Activated naive CD4-positive, alpha-beta T cell (primary cell): ENCODE measurements at places on chromosomes 3 and 15.

- DNase-seq = no peak
These were observed 25.5 kb downstream of the RLBP1 start for GRCh38 chr15:89195836-89196235.

- DNase-seq = no peak
These were observed 365.7 kb downstream of the CTNNB1 start for GRCh38 chr3:41565003-41565402.

- no peak for DNase-seq
These were observed 33.0 kb downstream of the HES1 start for GRCh38 chr3:194168994-194169393.

GRCh38 chr3:43379343-43379742 is 93.0 kb downstream of the SNRK start:
- DNase-seq = no peak

DNA sequence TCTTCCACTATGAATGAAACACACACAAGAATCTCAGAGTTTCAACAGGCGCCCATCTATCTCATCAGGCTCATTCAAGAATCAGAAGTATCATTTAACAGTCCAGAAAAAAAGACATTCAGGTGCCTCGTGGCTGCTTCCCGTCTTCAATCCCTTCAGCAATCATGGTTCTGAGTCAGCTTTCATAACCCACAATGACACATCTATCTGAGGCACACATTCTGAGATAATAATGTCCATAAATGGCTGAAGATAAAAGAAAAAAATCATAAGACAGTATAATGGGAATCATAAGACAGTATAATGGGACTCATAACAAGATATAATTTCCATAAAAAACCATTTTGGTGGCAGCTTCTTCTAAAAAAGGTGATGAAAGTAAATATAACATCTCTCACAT is 52.4 kb downstream of the TNIK start:
- DNase-seq = no peak

- DNase-seq = no peak
These were observed 223.0 kb downstream of the EBLN2 start for GRCh38 chr3:73284472-73284871.

DNA sequence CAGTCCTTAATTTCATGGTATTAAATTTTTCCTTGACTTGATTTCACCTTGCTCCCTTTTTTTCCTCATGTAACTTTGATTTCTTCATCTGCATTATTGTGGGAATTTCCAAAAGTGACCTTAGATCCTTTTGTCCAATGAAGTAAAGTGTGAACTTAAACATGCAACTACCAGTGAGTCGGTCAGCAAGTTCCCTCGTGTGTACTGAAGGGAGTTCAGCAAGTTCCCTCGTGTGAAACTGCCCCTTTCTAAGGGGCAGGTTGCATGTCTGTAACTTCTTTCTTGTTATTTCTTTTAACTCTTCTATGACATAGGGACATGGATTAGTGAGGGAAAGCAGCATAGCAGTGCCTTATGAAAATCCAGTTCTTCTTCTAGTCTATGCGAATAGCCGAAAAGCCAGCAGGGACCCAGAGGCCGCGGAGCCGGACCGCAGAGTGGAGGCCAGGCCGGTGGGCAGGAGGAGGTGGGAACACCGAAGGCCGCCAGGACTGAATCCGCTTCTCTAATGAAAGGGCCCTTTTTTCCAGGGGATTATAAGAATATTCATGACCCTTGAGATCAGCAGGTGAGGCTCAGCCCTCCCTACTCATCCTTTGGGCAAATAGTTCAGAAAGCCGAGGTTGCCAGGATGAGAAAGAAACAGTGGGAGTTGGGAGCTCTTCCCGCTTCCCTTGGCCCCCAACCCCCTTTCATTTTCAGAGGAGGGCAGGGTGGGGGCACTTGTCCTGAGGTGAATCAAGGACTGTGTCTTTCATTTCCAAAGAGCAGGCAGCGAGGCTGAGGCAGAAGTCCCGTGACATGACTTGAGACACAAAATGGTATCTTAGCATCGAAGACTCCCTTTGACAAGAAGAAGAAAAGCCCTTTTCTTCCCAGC is 117.5 kb downstream of the OPA1 start:
- DNase-seq = no peak

DNA sequence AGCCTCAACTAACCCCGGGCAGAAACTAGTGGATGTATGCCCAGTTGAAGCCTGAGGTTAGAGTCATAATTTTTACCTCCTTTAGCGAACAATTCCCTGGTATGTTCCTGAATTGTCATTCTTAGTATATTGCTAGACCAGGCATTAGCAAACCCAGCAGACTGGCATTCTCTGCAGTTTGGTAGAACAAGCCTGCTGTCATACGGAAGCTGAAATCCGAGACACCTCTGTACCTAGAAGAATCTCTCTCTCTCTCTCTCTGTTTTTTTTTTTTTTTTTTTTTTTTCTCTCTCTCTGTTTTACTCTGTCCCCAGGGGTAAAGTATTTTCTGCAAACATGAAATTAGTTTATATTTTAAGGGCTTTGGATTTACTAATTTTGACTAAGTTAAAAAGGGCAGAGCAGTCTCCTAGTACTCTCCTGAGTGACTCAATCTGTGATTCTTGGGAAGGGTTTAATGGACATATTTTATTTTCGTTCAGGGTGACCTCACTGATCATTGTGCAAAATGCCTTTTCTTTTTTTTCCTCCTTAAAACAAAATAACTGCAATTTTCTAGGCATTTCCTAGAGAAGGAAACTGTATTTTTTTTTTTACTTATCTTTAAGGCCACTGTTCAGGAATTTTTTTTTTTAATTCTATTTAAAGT is 133.6 kb upstream of the ICE2 start:
- DNase-seq = no peak

- no peak for DNase-seq
These were observed 93.4 kb downstream of the WDR76 start for GRCh38 chr15:43920254-43920600.

DNA sequence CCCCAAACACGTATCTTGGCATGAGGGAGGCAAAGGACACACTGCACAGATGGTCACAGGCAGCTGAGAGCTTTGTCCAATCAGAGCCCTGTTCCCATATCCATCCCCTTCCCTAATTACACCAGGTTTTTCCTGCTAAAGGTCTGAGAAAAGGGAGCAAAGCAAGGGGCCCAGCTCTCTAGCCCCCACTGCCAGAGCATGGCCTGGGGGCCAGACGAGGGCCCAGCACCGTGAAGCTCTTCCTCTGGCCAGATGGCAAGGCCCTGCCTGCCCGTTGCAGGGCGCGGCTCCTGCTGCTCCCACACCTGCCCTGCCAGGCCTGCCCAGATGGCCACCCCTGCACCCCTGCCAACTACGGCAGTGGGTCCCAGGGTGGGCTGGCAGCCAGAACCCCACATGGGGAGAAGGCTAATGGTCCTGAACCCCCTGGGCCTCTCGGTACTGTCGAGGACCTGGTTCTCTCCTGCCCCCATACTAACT is 3.2 kb downstream of the SHF start:
- DNase-seq = no peak

- DNase-seq = no peak
These were observed 7.8 kb upstream of the STAC start for GRCh38 chr3:36372534-36372935.

DNA sequence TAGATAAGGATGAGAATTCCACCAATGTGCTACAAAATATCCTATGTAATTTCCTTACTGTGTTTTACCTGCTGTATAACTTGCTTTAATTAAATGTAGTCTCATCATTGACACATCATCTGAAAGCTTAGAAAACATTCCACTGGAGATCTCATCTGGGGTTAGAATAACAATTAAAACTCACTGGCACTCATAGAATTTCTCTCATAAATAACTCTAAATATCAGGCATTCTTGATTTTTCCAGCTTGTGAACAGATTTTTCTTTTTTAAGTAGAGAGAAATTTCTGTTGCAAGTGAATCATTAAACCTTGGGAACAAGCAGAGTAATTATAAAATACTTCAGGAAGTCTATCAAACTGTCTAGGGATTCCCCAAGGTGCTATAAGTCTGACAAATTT is 843.8 kb downstream of the NAALADL2 start:
- no peak for DNase-seq

DNA sequence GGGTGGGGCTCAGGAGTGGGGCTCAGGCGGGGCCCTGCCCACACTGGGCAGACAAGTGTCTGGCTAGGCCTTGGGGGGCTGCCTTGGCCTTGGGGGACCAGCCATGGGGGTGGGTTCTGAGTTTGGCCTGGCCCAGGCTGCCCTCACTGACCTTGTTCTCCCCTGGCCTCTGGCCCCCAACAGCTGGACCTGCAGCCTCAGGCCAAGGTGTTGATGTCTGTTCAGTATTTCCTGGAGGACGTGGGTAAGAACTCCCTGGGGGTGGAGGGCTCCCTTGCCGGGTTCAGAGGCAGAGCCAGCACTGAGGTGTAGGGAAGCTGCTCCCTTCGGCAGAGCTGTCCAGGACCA is 20.0 kb downstream of the PRKCD start:
- no peak for DNase-seq

- DNase-seq = no peak
These were observed 7.0 kb downstream of the TTC21A start for GRCh38 chr3:39114456-39114855.

- no peak for DNase-seq
These were observed 146.9 kb upstream of the EIF1B start for GRCh38 chr3:40162616-40163015.

DNA sequence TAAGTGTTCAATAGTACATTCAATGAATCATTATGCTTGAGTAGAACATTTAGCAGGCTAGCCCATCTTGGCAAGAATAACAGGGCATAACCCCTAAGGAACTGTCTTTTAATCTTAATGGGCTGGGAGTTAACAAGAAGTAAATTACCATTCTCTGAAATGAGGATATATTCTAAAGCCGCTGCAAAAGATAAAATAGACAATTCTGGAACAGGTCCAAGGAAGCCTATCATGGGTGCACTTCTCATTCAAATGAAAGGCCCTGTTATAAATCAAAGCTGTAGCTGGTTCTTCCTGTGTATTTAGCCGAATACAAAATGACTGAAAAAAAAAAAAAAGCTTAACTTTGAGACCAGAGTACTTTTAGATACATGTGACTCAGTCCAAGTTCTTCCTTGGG is 15.6 kb downstream of the MTHFS start:
- no peak for DNase-seq

DNA sequence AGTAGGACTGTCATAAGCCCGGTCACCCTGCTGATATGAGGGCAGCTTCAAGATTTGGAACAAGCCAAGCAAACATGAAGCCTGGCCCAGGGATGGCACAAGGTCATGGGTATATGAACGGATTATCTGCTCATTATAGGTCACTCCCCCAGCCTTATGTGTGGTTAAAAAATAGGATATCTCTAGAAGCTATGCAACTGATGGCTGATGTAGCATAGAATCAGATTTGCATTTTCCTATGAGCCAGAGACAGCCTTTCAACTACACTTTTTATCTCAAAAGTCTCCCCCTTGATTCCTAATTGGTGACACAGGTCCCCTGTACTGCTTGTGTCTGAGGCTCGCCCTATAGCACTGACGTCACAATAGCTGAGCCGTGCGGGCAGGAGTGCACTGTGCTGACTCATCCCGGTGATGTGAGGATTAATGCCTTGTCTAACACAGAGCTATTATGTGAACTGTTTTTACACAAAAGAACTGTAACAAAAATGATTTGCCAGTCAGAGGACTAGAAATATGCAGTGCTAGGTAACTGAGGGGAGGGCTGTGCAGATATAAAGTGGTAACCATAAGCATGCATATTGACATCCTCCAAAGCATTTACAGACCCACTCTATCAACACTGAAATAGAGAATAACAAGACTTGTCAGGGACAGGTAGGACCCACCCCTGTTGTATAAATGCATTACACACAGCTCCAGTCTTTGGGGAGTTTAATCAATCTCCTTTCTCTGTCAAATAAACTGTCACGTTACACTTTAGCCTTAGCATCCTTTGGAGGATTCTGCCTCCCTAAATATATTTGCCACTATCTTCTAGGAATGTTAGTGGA is 204.9 kb downstream of the TIGIT start:
- no peak for DNase-seq

DNA sequence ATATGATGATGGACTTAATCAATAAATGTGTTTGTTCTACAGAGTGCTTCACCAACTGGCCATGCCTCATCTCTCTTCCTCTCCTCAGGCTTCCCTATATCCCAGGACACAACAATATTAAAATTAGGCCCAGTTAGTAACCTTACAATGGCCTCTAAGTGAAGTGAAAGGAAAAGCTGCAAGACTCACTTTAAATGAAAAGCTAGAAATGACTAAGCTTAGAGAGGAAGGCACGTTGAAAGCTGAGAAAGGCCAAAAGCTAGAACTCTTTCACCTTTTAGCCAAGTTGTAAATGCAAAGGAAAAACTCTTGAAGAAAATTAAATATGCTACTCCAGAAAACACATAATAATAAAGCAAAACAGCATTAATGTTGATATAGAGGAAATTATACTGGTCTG is 1010.3 kb downstream of the NAALADL2 start:
- no peak for DNase-seq

DNA sequence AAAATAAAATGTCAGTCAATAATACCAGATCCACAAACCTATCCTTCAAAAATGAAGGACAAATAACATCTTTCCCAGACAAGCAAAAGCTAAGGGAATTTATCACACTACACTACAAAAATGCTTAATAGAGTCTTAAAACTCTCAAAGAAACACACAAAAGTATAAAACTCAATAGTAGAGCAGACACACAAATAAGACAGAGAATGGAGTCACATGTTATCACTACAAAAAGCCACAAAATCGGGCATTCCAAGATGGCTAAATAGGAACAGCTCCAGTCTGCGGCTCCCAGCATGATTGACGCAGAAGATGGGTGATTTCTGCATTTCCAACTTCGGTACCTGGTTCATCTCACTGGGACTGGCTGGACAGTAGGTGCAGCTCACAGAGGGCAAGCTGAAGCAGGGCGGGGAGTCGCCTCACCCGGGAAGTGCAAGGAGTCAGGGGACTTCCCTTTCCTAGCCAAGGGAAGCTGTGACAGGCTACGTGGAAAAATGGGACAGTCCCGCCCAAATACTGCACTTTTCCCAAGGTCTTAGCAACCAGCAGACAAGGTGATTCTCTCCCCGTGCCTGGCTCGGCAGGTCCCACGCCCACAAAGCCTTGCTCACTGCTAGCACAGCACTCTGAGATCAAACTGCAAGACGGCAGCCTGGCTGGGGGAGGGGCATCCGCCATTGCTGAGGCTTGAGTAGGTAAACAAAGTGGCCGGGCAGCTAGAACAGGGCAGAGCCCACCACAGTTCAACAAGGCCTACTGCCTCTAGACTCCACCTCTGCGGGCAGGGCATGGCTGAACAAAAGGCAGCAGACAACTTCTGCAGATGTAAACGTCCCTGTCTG is 46.3 kb downstream of the SENP7 start:
- DNase-seq = peak; percentile 66

- DNase-seq = no peak
These were observed 810 bp downstream of the TMEM62 start for GRCh38 chr15:43134157-43134635.

- no peak for DNase-seq
These were observed 1438.2 kb downstream of the ZPLD1 start for GRCh38 chr3:103873021-103873420.

GRCh38 chr3:126293370-126294082 is 63.7 kb downstream of the KLF15 start:
- no peak for DNase-seq

DNA sequence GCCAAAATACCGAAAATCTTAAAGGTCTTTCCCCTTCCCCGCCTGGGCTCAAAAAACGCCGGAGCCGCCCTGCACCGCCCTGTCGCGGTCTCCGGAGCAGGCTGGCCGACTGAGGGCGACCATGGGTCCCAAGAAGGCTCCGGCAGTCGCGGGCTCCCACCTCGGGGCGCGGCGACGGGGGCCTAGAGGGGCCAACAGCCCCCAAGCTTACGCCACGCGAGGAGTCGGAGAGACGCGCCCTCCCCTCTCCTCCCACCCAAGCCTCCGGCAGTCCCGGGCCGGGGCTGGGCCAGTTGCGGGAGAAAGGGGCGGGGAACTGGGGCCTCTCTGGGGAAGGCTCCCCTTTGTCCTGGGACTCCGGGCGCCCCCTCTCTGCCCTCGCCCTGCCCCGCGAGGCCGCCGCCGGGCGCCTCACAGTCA is 69.2 kb downstream of the GOLGA8B start:
- no peak for DNase-seq
